ENCODE measurements at places on chromosomes 16 and 17. TPM values are rescaled to one million over a fixed set of nuclear protein-coding genes. Genes with fewer than 3 reads are reported as not detected.

Gene ELMO3
- 0.33 TPM for total RNA-seq

Gene HSD17B2
- 0.09 TPM for total RNA-seq

Gene SLC6A4
- 23.8 TPM for total RNA-seq

Gene HSDL1
- 12.5 TPM for total RNA-seq

Gene RAB37
- total RNA-seq: 0.09 TPM
